ENCODE measurements at places on chromosomes 6 and 20.

GRCh38 chr20:50726955-50727791 is 4.2 kb upstream of the PARD6B start:
- no peak for DNase-seq

- DNase-seq = no peak
Observed at GRCh38 chr6:111777357-111777756, 95.9 kb downstream of the FYN start.

DNA sequence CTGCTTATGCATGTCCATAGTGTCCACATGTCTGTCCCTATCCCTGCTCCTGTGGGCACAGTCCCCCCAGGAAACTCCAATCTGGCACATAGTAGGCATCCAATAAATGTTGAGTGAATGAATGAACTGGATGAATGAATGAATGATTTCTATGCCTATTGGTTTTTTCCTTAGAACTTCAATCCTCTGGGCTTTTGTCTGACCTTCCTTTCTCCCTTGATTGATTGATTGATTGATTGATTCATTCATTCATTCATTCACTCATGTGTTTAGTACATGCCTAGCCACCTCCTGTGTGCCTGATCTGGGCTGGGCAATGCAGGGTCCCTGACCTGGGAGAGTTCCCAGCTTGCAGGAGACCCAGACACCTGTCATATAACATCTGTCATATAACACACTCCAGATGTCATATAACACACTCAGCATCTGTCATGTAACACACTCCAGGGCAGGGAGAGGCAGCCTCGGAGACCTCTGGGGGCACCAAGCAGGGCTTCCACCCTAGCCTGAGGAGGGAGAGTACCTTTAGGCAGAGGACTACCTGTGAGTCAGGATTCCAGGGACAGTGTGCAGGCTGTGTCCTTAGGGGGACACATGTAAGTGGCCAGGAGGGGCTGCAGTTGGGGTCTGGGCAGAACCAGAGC is 17.9 kb downstream of the VSTM2L start:
- DNase-seq = no peak

DNA sequence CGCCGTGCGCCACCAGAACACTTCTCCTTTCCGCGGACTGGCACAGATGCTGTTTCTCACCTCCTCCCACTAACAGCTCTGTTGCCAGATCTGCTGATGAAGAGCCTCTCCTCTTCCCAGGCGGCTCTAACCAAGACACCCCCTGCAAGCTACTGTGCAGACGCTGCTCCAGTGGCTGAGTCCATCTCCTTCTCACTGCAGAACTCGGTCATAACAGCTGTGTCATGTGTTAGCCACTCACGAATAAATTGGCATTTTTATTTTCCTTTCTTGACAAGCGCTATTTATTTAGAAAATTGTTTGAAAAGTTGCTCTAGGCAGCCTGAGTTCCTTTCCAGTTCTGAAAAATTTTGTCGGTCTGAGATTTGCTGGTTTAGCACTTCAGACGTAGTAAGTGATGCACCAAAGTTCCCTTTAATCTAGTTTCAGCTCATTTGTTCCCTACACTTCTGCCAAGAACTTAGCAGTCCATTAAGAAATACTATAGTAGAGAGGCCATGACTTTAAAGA is 12.8 kb upstream of the PLEKHG1 start:
- DNase-seq = no peak

DNA sequence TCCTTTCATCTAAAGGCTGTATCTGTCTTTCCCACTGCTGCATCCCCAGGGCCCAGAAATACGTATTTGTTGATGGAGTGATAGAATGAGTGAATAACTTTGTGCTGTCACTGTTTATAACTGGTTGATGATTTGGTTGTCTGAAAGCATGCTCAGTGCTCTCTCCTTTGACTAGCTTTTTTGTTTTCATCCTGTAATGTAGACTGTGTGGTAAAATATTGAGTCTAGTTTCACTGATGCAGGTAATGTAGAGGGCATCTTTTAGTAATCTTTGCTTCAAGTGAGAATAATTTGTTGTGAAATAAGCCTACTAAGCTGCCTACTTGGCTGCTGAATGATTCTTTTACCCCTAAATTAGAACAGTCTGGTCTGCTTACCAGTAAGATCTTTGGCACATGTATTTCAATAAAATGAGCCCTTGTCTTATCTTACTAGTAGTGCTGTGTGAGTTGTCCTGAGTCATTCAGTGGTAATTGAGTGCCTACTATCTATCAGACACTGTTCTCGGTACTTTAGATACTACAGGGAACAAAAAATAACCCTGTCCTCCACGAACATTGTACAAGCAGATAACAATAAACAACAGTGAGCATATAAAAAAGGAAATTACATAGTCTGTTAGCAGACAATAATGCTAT is 39.9 kb downstream of the MAPK14 start:
- DNase-seq = no peak

GRCh38 chr6:85461798-85462170 is 11.9 kb downstream of the NT5E start:
- no peak for DNase-seq

DNA sequence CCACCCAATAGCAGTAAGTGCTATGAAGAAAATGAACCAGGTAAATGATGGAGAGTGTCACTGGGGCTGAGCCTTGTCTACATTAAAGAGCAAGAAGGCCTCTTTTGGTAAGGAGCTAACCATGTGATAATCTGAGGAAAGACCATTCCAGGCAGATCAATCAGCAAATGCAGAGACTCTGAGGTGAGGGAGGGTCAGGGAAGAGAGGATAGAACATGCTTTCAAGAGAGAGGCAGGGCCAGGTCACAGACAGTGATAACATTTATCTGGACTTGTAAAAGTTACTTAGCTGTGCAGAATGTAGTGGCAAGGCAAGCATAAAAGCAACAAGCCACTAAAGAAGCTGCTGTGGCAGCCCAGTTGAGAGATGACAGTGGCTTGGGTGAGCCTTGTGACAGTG is 197.3 kb downstream of the TASP1 start:
- DNase-seq = no peak

GRCh38 chr20:64033981-64034493 is 1.9 kb upstream of the C20orf204 start:
- DNase-seq = no peak

GRCh38 chr20:10679269-10679668 is 5.5 kb upstream of the JAG1 start:
- DNase-seq = no peak

GRCh38 chr20:62792182-62792939 is 3.9 kb upstream of the MRGBP start:
- DNase-seq = no peak

DNA sequence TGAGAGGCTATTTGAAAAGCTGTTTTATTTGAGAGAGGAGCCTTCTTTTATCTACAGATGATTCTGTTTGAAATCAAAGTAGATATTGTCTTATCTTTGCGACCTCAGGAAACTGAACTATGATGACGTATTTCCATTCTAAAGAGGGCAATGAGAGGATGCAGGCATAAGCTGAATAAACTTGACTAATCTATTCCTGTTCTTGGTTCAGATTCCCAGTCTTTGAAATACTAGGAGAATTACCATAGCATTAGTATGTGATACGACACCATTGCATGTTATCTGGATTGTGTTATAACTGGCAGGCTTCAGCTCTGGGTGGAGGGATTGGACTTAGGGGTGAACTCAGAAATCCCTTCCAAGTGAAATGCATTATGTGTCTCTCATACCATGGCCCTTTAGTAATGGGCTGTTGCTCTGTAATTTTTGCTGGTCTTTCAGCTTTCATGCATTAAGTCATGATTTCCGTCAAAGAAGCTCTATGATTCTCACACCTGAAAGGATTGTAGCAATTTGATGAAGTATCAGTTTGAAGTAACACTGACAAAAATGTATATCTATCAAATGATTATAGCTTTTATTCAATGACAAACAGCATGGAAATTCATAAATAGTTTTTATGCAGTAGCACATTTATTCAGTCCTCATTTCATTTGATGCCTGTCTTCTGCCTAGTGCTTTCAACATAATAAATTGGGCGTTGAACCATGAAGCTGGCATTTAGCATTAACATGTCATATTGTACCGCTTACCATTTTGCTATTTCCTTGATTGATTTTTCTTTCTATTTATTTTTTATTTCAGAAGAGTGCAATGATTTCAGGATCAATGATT is 138.4 kb upstream of the SPACA1 start:
- no peak for DNase-seq

- no peak for DNase-seq
Observed at GRCh38 chr20:60424267-60424902, 466.2 kb downstream of the CDH26 start.

- no peak for DNase-seq
Observed at GRCh38 chr6:151452750-151453427, 963 bp upstream of the RMND1 start.

DNA sequence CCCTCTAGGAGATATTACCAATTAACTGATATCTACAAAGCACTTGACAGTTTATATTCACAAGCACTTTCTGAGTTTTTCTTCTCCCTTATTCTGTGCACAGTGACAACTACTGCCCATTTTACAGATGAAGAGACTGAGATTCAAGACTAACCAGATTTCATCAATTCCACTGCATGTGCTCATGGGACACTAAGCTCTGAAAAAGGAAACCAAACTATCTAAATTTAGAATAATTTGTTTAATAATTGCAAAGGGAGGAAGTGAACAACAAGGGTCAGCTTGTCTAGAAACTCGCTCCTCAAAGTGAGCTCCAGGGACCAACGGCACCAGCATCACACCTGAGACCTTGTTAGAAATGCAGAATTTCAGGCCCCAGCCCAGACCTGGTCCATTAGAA is 50.8 kb upstream of the MYLIP start:
- no peak for DNase-seq

DNA sequence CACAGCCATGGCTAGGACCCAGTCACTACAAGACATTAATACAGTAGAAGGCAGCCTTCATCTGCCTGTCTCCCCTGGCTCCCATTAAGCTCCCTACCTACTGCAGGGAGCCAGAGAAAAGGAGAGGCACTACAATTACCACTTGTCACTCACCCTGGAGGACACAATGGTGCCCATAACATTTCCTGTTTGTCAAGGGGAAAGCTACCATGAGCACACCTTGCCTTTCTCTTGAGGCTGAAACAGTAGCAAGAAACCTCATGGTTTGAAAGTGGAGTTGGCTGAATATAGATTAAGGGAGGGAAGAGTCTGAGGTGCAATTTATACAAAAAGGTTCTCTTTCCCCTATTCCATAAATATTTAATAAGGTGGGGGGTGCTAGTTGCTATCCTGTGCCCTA is 27.9 kb downstream of the STK38 start:
- DNase-seq = no peak

DNA sequence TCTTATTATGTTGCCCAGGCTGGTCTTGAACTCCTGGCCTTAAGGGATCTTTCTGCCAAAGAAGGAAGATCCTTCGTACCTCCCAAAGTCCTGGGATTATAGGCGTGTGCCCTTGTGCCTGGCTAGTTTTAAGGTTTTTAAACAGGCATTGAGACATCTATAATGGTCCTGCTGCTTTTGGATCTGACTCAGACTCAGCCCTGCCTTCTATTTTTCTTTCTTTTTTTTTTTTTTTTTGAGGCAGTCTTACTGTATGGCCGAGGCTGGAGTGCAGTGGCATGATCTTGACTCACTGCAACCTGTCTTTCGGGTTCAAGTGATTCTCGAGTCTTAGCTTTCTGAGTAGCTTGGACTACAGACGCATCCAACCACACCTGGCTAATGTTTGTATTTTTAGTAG is 73.7 kb downstream of the PHF20 start:
- no peak for DNase-seq

GRCh38 chr6:113888493-113888892 is 31.3 kb downstream of the MARCKS start:
- no peak for DNase-seq

- no peak for DNase-seq
Observed at GRCh38 chr6:130259140-130259539, 36.4 kb upstream of the SAMD3 start.

- no peak for DNase-seq
Observed at GRCh38 chr6:154341871-154342270, 14.7 kb downstream of the IPCEF1 start.

GRCh38 chr20:56755201-56755600 is 126.1 kb downstream of the TFAP2C start:
- no peak for DNase-seq

DNA sequence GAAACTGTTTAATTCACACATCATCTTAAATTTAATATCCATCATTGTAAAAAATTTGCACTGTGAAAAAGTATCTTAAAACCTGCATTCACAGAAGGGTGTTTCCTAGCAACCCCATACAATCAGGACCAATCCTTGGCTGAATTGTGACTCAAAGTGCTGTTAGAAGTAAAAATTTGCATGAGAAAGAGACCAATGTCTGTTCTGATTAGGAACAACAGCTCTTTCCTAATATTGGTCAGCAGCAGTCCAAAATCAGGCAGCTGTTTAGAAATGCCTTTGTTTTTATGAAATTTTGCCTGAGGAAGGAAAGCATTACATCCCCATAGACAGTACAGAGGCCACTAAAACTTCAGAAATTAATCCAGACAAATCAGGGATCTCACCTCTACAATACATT is 987.0 kb downstream of the HACE1 start:
- no peak for DNase-seq

GRCh38 chr20:45938727-45939438 is 4.4 kb downstream of the PCIF1 start:
- no peak for DNase-seq

DNA sequence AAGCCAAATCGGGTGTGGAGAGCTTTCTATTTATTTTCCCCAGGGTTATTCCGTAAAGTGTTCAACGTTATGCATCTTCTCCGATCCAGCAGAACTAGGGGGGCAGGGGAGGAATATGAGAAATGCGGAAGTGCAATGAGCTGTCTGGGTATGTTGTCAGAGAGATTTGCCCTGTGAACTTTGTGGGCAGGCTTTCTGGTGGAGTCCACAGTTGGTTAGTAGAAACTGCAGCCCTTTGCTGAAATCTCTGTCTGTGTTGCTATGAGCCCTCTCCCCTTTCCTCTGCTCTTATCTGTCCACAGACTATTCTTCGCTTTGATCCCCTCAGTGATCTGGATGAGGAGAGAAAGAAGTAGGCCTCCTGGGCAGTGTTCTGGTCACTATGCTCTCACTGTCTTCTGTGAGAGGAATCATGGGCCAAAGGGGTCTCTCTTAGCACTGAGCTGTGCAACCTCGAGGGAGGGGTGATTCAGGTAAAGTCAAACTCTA is 158.9 kb upstream of the FUT9 start:
- DNase-seq = no peak

DNA sequence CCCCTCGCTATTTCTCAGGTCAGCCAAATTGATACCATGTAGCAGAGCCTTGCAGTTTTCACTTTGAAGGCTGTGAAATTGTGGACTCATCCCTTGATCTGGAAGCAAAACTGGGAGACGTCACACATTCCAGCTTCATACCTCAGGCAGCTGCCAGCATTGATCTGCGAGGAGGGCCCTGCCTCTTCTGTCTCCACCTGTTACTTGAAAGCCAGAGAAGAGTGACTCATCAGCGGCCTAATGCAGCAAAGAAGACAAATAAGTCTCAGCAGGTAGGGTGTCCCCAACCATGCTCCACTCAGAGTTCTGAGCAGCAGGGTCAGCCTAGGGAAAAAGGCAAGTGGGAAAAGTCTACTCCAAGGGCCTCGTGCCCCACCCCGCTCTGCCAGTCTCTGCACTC is 69.4 kb upstream of the BMP2 start:
- DNase-seq = no peak

DNA sequence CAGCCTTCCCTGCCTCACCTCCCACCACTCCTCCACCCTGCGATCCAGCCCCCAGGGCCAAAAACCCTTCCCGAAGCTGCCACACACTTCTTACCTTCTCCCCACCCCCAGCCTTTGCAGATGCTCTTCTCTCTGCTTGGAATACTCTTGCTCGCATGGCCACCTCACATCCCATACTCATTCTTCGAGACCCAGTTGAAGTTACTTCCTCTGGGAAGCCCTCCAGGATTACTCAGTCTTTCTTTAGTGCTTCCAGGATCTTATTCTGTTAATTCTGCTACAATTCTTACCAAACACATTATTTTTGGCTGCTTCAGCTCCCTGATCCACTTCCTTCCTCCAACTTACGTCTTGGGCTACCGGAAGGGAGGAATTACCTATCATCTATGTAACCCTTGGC is 54.3 kb downstream of the CD40 start:
- no peak for DNase-seq
